Kidney epithelial cell (primary cell): ENCODE measurements at places on chromosomes 13 and 19. TPM values are rescaled to one million over a fixed set of nuclear protein-coding genes. Genes with fewer than 3 reads are reported as not detected.

GRCh38 chr19:54160182-54160811 is 776 bp upstream of the LENG1 start:
- no peak for DNase-seq

Gene SLAIN1
- 17.1 TPM in 2 replicates for total RNA-seq

DNA sequence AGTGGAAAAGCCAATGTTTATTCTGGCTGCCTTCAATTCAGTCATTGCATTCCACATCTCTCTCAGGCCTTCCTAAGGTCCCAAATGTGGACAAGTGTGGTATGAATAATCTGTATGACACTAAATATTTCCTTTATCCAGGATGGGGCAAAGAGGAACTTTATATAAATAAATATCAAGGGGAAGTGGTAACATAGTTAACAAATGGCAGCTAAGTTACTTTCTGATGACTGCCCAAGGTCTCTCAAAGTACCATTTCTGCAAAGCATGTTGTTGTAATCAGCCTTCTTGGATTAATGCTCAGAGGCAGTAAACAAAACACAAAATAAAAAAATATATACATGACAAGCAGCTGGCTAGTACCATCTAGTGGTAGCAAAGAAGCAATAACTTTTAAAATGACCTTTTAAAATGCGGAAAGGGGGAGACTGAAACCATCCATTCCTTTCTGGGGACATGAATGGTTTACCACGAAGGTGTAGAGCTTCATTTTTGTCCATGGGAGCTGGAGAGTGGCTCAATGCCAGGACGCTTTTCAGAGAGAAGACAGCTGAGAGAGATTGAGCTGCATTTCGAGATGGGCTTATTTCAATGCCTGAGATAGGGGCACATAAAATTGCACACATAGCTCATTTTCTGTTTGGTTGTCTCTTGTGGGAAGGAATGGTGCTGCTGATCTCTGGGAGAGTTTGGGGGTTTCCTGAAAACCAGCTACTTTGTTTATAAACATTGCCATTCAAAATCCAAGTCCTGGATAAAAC is 259.2 kb downstream of the RFC3 start:
- no peak for DNase-seq

DNA sequence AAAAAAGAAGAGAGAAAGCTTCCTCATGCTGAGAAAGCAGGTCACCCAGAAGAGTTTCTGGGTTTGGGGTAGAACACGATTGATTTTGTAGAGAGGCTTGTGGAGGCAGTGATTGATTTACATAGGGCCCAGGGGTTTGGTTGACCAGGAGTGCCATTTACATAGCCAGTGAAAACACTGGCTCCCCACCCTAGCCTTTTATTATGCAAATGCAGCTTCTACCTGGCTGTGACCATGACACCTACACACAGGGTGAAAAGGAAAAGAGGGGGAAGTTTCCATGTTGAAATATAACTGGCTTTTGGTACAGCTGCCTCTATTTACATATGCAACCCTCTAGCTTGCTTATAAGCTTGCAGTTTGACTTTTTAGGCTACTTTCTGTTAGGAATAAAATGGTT is 62.0 kb downstream of the ZNF100 start:
- no peak for DNase-seq

GRCh38 chr19:48925240-48925843 is 8.2 kb upstream of the DHDH start:
- peak; percentile 71 for DNase-seq

Gene SOX1
- not detected in 2 replicates for total RNA-seq

DNA sequence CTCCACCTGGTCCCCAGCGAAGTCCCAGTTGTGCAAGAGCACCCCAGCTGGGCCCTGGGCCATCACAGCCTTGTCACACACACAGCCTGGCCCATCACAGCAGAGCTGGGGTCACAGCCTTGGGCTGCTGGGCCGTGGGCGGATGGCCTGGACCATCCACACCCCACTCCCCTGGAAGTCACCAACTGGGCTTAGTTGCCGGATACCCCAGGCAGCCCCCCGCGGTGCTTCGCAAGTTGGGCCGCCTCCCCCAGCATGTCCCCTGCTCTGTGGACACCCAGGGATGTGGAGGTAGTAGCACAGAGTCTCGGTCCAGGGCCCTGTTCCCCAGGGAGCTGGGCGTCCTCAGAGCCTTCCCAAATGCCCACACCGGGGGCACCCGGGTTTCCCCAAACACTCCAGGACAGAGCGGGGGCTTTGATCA is 4.5 kb upstream of the ZNF554 start:
- DNase-seq, result no peak

GRCh38 chr13:34879851-34880250 is 62.2 kb upstream of the NBEA start:
- no peak for DNase-seq

GRCh38 chr13:73335944-73336343 is 277.1 kb downstream of the KLF5 start:
- no peak for DNase-seq

Gene C19orf85
- not detected in 2 replicates for total RNA-seq

- peak; percentile 38 for DNase-seq
These were observed 256.9 kb downstream of the SPRY2 start for GRCh38 chr13:80083853-80084676.

Gene KLK10
- total RNA-seq, result 6.7 and 9.0 TPM in 2 replicates

DNA sequence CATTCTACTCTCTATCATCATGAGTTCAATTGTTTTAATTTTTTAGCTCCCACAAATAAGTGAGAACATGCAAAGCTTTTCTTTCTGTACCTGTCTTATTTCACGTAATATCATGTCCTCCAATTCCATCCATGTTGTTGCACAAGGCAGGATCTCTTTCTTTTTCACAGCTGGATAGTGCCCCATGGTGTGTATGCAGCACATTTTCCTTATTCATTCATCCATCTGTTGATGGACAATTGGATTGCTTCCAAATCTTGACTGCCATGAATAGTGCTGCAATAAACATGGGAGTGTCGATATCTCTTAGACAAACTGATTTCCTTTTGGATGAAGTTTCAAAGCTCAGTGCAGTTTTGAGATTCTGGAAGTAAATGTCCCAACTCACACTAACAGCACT is 326.9 kb downstream of the FGF9 start:
- DNase-seq, result no peak

Gene PSG11
- not detected in 2 replicates for total RNA-seq

- no peak for DNase-seq
These were observed 341.2 kb upstream of the DACH1 start for GRCh38 chr13:72208112-72208645.

Gene SSC5D
- 0.21 and 0.33 TPM in 2 replicates for total RNA-seq

Gene PROZ
- total RNA-seq, result not detected in 2 replicates

GRCh38 chr19:50910722-50911121 is 473 bp downstream of the KLK4 start:
- DNase-seq, result no peak

Gene NLRP9
- total RNA-seq, result not detected in 2 replicates

Gene ATP4B
- not detected in 2 replicates for total RNA-seq

Gene DNAJB1
- 58.1 and 64.7 TPM in 2 replicates for total RNA-seq

Gene FLT1
- total RNA-seq, result 0.75 and 0.96 TPM in 2 replicates

DNA sequence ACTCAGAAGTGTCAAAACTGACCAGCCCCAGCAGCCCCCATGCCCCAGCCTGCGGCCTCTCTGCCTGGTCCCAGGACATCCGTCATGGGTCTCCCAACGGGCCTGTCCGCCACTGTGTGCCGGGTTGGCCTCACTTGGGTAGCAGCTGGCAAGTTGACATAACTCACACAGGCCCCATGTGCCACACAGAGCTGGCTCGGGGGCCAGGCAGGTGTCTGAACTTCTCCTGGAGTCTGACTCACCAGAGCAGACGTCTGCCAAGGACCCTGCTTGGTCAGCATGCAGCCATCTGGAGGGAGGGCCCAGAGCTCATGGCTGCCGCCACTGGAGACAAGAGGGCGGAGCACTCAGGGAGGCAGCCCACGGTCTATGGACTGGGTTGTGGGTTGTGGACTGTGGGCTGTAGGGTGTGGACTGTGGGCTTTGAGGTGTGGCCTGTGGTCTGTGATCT is 32.0 kb upstream of the TMEM255B start:
- DNase-seq, result no peak

DNA sequence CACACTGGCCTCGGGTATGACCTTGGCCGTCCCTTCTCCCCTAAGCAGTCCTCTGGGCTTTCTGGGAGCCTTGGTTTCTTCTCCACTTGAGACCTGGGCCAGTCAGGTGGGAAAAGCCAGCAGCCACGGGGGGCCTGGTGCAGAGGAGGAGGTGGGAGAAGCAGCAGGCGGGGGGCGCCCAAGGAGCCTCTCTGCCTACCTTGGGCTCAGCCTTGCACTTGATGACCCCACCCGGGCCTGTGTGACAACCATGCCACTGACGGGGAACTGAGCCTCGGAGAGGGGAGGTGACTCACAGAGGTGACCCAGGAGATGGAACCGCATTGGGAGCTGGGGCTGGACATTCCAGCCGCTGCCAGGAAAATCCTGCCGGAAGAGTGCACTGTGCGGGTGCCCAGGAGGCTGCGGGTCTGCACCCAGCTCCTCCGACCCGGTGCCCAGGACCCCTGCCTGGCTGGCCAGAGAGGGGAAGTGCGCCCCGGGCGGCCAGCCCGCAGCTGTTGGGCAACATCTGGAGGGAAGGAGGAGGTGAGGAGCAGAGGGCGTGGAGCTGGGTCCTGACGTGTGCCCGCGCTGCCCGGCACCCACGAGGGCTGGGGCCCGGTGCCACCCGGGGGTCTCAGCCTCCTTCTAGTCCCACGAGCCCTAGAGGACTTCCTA is 23.4 kb upstream of the SLC7A10 start:
- DNase-seq, result no peak

Gene NAPSA
- total RNA-seq, result 1.7 and 1.8 TPM in 2 replicates

- DNase-seq, result peak; percentile 37
These were observed 54.2 kb upstream of the ABCC4 start for GRCh38 chr13:95355494-95355893.

DNA sequence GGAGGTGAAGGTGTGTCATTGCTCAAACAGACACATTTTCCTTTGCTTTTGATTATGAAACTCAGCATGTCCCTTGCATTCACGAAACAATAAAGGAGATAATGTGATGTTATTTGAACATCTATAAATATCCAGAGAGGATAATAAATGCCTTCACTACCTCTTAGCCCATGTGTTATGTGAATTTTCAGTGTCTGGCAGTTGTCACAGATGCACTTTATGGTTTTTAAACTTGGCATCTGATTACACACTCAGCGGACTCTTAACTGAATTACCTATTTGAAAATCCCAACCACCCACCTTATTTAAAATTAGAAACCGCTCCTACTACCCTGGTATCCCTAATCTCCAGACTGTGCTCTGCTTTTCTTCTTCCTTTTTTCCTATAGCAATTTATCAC is 254.2 kb downstream of the COG6 start:
- no peak for DNase-seq

Gene UBE2L5
- not detected in 2 replicates for total RNA-seq

- DNase-seq, result no peak
These were observed 347.2 kb downstream of the ZNF536 start for GRCh38 chr19:30719189-30719998.

DNA sequence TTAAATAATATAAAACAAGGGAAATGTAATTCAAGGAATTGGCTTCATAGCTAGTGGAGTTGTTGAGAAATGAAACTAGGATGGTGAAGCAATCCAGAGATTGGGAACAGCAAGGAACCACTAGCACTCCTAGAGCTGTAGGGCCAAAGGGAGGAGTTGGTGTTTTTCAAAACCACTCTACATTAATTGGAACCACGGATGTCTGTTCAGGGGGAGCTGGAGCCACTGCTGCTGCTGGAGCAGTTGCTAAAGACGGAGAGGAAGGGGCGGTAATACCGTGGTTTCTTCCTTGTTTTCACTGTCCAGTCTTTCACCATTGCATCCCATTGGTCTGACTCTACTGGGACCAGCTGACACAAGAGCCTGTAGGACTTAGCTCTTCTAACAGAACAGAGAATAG is 8.5 kb downstream of the DNAJC15 start:
- no peak for DNase-seq

Gene FUT3
- 8.8 and 9.1 TPM in 2 replicates for total RNA-seq

GRCh38 chr13:82739881-82740280 is 1142.4 kb downstream of the SLITRK1 start:
- DNase-seq, result no peak
